ENCODE measurements at places on chromosomes 12 and 14. TPM values are rescaled to one million over a fixed set of nuclear protein-coding genes. Genes with fewer than 3 reads are reported as not detected.

CLEC7A gene
- total RNA-seq: 1.1 TPM

CLEC4D gene
- not detected for total RNA-seq

GRCh38 chr14:44204061-44204835, 302.8 kb downstream of the FSCB start:
- no peak for DNase-seq

GRCh38 chr14:61491876-61492434, 170.6 kb downstream of the PRKCH start:
- no peak for DNase-seq

GRCh38 chr12:1593174-1594005, 991 bp downstream of the FBXL14 start:
- peak; percentile 45 for DNase-seq

EML1 gene
- total RNA-seq: 1.4 TPM

GRCh38 chr14:56081139-56081538, 37.1 kb upstream of the PELI2 start:
- DNase-seq: no peak

DNA sequence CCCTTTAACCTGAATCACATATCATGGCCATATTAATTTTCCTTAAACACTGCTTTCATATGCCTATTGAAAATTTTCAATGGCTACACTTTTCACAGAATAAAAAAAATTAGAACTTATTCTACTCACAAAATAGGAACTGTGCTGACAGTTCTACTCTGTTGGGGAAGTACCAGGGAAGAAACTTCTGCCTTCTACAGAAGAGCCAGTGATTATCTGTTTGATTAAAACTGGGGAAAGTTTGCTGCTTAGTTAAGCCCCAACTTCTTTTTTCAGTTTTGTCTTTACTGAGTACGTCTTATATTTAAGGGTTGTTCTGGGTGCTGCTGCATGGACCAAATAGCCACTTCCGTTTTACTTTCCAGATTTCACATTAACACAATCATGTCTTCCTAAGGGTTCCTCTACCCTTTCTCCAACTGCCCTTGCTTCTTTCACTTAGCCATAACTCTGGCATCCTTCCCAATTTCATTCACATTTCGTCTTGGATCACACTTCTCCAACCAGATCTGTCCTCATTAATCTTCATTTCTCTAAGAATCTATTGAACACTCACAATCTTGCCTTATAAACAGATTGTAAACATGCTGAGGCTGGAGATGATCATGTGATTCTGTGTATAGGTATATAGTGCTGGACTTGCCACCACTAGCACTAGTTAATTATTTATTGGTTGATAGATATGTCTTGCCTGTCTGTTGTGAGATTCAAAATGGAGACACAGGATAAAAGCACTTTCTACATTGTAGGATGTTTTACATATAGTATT, 1.9 kb upstream of the SEL1L start:
- DNase-seq: no peak

DNA sequence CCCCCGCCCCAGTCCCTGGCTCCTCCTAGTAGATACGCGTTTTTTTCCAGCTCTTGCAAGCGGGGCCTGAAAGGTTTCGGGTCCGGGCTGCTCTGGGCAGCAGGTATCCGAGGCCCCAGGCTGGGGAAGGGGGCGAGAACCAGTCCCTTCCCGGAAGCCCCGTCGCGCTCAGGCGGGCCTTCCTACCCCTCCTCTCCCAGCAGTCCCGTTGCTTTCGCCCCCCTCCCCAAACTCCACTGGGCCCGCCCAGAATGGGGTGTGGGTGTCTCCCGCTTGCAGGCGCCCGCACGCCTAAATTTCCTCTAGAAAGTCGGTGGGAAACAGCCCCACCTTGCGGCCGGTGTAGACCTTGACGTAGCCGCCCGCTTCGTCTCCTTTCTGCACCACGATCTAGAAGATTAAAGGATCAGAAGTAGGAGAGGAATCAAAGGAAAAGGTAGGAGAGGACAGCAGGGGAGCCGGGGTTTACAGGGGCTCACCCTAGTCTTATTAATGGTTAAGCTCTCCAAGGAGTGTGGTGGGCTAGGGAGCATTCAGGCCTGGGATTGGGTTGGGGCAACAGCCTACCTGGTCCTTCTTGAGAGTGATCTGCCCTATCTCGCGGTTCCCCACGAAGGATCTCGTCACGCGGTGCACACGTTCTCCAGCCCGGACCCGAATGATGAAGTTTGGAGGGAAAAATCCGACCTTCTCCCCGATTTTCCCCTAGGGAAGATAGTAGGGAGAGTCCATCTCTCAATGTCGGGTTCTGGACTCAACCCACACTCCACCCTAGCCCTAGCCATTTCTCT, 7.3 kb downstream of the STAC3 start:
- DNase-seq: peak; percentile 68

DNA sequence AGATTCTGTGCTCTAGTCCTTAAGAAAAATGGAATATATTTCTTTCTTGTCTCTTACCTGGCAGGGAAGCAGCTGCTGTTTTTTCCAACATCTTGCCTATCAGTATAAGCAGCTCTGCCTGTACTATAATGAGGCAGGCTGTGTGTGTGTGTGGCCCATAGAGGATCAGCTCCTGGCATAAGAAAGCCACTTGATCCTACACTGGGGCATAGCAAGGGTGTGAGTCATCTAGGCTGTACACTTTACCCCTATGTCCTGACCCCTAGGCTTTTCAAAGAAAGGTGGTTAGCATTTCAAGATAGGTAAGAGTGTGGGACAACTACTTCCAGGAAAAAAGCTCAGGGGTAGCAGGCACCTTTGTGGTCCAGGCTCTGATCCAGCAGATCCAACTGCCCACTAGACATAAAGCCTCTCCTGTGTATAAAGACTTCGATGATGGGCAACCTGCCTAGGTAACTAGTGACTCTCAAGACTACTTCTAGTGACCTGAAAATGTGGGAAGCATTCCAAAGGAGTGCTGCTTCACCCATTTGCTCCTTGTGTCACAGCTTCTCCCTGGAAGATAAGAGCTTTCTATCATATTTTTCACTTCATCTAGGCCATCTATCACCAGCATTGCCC, 4.9 kb upstream of the SENP1 start:
- no peak for DNase-seq

DNA sequence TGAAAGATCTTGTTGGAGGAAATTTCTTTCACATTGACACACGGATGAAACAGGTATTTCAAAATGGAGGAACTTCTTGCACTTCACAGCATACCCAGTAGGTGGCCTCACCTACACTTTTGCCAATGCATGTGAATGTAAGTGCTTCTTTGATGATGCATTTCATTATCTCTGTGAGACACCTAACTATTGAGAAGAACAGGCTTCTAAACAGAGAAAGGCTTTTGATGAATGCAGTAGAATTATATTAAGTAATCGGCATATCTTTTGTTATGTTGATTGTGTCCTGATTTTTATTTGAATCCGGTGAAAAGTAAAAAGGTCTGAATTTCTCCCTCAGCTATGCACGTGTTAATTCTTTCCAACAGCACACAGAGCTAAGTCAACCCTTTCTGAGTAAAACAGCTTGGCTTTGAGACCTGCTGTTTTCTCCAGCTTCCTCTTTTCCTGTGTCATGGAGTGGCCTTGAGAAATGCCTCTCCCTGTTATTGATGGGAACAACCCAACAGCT, 399.0 kb downstream of the NAV3 start:
- no peak for DNase-seq

DNA sequence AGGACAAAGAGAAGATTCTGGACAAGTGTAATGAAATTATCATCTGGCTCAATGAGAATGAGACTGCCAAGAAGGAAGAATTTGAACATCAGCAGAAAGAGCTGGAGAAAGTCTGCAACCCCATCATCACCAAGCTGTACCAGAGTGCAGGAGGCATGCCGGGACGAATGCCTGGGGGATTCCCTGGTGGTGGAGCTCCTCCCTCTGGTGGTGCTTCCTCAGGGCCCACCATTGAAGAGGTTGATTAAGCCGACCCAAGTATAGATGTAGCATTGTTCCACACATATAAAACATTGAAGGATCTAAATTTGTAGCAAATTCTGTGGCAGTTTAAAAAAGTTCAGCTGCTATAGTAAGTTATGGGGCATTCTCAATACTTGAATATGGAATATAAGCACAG, 174.3 kb upstream of the CCND2 start:
- DNase-seq: no peak

TTLL5 gene
- total RNA-seq: 22.2 TPM

- no peak for DNase-seq
These were observed 181.3 kb downstream of the ITPR2 start for GRCh38 chr12:26651566-26652188.

- no peak for DNase-seq
These were observed 4.7 kb upstream of the KRT79 start for GRCh38 chr12:52838609-52839435.

DNA sequence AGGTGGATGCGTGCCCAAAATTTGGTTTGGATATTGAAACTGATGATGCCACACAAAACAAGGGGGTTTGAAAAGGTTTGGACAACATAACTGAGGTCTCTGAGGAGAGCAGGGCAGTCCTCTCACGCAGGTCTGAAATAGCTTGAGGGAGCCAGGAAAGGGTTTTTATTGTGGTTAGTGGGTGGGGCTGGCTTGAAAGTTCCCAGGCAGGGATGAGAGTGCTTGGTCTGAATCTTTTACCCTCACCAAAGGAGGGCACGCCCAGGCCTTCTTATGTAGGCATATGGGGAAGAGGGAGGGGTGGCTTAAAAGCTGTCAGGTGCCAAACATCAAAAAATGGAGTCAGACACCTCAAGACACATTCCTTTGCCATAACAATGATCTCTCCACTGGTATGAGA, 493.1 kb upstream of the CCDC196 start:
- DNase-seq: no peak

DNA sequence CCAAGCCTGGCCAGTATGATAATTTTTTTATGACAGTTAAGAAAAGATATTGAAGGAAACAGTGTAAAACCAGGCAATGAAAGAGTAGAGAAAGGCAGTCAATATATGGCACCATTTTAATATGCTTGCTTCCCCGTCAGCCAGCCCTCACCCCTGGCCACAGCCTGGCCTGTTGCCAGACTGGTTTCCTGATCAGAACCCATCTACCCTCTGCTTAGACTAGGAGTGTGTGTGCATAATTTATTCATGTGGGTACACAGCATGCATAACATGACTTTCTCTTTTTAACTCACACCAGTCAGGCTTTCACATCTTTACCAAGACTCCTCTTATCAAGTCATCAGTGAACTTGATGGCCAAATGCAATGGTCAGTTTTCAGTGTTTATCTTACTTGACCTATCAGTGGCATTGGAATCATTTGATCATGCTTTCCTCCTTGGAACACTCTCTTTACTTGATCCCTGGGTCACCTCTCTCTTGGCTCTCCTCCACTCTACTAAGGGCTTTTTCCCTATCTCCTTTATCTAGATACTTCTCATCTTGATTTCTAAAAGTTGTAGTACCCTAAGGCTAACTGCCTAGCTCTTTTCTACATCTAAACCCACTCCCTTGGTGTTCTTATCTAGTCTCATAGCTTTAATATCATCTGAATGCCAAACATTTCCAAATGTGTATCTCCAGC, 10.0 kb upstream of the GPR19 start:
- DNase-seq: peak; percentile 75

- DNase-seq: no peak
These were observed 32.9 kb upstream of the AMIGO2 start for GRCh38 chr12:47112679-47113078.

GRCh38 chr12:46430340-46430948, 57.9 kb upstream of the SLC38A2 start:
- no peak for DNase-seq

IFNG gene
- total RNA-seq: 1.6 TPM

GRCh38 chr14:104222396-104223036, 84.1 kb downstream of the KIF26A start:
- DNase-seq: no peak

DNA sequence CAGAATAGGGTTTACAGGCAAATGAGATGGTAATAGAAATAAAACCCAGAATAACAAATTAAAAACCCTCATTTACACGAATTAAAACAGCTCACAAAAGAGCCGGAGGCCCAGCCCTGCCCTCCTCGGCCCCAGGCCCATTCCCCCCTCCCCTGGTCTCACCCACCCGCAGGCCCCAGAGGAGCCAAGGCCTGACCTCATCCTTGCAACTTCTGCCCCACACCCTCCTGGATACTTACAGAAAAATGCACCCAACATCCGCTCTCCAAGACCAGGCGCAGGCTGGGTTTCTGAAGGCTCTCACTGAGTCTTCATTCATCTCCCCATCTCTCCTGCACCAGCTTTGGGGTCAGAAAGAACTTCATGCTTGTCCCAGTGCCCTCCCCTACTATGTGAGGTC, 16.2 kb upstream of the VSX2 start:
- no peak for DNase-seq

EGLN3 gene
- 4.8 TPM for total RNA-seq

ARG2 gene
- 1.1 TPM for total RNA-seq

ZDHHC22 gene
- total RNA-seq: 0.06 TPM

GPR84 gene
- not detected for total RNA-seq

- DNase-seq: peak; percentile 46
These were observed 662 bp upstream of the NELL2 start for GRCh38 chr12:44876544-44877410.

KERA gene
- not detected for total RNA-seq

FGD6 gene
- total RNA-seq: 1.9 TPM

GRCh38 chr12:54509617-54510016, 12.1 kb downstream of the NCKAP1L start:
- DNase-seq: no peak

GRCh38 chr12:112005419-112006395, 7.3 kb downstream of the TMEM116 start:
- DNase-seq: no peak

TBX3 gene
- not detected for total RNA-seq

DYNC1H1 gene
- total RNA-seq: 304 TPM

ERC1 gene
- 59.8 TPM for total RNA-seq

DNA sequence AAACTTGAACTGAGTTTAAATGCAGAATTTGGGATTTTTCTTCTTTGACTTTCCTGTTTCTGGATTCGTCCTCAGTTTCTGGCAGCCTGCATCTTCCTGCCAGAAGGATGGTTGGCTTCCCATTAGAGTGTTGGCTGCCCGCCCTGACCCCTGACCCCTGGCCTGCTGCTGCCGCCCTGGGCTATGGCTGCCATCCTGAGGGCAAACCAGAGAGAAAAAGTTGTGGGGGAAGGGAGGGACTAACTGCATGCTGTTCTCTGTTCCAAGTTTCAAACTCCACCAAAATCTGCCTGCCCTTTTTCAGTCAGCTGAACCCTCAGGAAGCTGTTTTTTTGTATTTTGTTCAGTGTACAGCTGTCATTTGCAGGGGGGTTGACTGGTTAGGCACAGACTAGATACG, 48.4 kb downstream of the FNTB start:
- DNase-seq: no peak

Measured in T-cell (primary cell).